ENCODE measurements at places on chromosomes 16 and 17. TPM values are rescaled to one million over a fixed set of nuclear protein-coding genes. Genes with fewer than 3 reads are reported as not detected.

Gene ZPBP2
- not detected for total RNA-seq

Gene TOX3
- total RNA-seq = 0.32 TPM

Gene GPR179
- total RNA-seq = 0.08 TPM

Gene NPW
- 1.5 TPM for total RNA-seq
